ENCODE measurements at places on chromosomes 5 and 9. TPM values are rescaled to one million over a fixed set of nuclear protein-coding genes. Genes with fewer than 3 reads are reported as not detected.
A peak's percentile ranks its signal among the peaks of the same experiment; 100 is the strongest.

GRCh38 chr9:107734256-107735013 lies 244.9 kb upstream of the KLF4 start:
- DNase-seq, result no peak

GRCh38 chr9:129848712-129849441 lies 13.6 kb downstream of the USP20 start:
- DNase-seq, result no peak

GRCh38 chr9:124415852-124416484 lies 726 bp upstream of the PSMB7 start:
- DNase-seq, result no peak

- DNase-seq, result no peak
Measured at GRCh38 chr5:170135796-170136490, 30.2 kb downstream of the FOXI1 start.

- no peak for DNase-seq
Measured at GRCh38 chr9:136057236-136058081, 37.6 kb downstream of the NACC2 start.

GRCh38 chr5:6376974-6377520 lies 1.3 kb downstream of the MED10 start:
- peak; percentile 35 for DNase-seq

- peak; percentile 82 for DNase-seq
Measured at GRCh38 chr5:38994324-38994927, 79.8 kb downstream of the RICTOR start.

The VCP gene
- total RNA-seq, result 443 TPM

DNA sequence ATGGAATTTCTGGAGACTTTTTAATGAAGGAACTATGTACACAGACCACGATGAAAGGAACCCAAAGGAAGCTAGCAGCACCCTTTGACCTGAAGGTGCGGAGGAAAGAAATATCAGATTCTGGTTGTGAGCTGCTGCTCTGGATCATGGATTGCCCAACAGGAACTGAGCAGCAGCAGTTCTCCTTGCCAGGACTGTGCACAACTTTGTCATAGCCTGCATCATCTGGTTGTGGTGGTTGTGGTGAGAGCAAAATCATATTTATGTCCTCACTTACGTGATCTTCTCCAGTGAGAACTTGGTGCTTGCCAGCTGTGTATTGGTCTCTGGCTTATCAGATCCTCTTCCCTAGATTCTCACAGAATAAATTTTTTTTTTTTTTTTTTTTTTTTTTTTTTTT lies 70.7 kb upstream of the LPAR1 start:
- no peak for DNase-seq

The AMACR gene
- 6.8 TPM for total RNA-seq
